Stimulated activated CD4-positive, alpha-beta T cell treated with anti-CD3 and anti-CD28 coated beads, Interleukin-15, amount 100 ng/mL, for 48 hours (primary cell): ENCODE measurements at places on chromosomes 3 and 15.

GRCh38 chr3:38960953-38961622, 90.7 kb downstream of the SCN11A start:
- peak; percentile 11 for DNase-seq

- DNase-seq = no peak
Observed at GRCh38 chr15:88166082-88166993, 90.2 kb downstream of the NTRK3 start.

- no peak for DNase-seq
Observed at GRCh38 chr3:133487204-133487603, 86.3 kb upstream of the CDV3 start.

DNA sequence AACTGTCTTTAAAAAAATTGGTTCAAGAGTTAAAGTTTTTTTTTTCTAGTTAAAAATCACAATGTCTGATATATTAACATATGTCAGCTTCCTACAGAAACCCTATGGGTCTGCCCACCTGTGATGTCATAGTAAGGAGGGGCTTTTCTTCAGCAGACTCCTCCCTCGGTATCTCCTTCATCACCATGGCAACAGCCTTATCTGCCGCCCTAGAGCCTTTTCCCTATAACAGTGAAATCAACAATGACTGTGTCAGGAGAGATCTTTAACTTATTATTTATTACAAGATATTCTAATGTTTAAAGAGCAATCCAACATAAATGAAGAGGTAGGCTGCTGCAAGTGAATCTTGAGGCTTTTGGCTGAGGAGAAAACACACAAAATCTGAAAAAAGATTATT, 138.7 kb downstream of the PEX5L start:
- no peak for DNase-seq

DNA sequence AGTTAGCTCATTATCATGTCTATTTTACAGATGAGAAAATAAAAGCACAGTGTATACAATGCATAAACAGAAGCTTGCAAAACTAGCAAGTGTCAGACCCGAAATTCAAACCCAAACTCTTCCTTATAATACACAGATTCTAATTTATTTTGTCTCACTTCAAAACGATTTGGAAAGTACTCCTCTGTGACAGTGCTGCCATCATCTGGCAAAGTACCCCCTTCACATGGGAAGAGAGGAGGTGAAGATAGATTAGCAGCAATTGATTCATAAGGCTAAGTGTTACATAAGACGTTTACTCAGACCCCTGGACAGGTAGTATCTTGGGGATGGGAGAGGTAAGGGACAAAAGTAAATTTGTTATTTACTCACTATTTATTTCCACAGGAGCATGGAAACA, 744.0 kb upstream of the SGO1 start:
- no peak for DNase-seq

DNA sequence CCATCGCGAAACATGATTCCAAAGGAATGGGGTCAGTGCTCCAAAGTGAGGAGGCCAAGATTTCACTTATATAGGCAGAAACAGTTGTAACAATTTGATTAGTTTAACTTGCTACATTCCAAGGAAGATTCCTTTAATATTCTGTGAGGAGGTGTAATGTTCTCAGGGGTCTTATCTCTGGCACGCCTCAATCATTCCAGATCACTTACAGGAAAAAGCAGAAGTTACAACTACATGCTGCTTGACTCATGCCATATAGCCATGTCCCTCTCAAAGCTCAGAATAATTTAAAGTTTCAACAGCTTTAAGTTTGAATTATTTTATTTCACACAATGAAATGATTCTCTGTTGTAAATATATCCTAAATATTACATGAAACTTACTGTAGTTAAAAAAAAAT, 3.5 kb upstream of the FYTTD1 start:
- no peak for DNase-seq
